ENCODE measurements at places on chromosomes 11 and 22.

- DNase-seq = no peak
Observed at GRCh38 chr11:5229796-5230195, 2.9 kb upstream of the HBB start.

DNA sequence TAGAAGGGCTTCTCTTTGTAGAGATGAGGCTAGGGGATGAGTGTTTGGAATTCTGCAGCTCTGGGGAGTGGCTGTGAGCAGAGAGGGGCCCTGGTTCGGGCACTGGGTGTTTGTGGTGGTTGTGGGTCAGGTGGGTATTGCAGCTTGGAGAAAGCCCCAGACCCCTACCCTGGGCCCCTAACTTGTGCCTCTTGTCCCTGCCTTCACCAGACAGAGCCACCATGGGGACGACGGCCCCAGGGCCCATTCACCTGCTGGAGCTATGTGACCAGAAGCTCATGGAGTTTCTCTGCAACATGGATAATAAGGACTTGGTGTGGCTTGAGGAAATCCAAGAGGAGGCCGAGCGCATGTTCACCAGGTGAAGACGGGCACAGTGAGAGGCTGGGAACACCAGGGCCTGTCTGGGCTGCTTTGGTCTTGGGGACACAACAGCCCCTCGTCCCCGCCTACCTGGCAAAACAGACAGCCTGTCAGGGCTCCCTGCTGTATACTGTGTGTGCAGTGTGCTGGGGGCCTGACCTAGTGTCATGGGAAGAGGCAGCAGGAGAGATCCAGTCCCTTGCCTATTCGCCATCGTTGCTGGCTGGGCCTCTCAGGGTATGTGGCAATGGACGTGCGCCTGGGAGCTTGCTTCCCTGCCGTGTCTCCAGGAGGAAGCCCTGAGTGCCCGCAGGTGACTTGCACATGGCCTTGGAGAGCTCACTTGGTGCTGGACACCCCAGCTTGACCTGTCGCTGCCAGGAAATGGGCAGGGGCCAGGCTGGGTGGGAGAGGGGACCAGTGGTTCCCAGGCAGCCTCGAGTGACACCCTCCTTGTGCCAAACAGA is 4.3 kb downstream of the INCENP start:
- DNase-seq = no peak

DNA sequence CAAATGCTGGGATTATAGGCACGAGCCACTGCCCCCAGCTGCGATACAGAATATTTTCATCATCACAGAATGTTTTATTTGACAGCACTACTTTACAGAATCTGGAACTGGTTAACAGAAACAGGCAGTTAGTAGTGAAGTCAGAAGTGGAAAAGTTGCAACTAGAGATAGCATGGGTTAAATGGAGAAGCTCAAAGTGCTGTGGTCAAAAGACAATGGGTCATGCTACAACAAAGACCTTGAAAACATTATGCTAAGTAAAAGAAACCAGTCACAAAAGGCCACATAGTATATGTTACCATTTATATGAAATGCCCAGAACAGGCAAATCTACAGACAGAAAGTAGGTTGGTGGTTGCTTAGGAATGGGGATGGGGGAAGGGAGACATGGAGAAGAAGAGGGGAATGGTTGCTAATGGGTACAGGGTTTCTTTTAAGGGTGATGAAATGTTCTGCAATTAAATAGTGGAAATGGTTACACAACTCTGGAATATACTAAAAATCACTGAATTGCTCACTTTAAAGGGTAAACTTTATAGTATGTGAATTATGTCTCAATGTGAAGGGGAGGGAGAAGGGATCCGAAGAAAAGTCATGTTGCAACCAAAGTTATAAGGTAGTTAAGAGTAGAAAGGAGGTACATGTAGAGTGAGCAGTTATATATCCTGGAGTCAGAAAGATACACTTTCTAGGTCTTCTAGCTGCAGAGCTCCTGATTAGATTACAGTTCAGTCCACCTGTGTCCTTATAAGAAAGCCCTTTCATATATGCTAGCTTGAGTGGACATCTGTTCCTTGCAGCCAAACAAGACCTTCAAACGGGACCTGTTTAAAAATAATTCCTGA is 46.3 kb upstream of the RAPSN start:
- no peak for DNase-seq

- no peak for DNase-seq
Observed at GRCh38 chr11:100984668-100985067, 144.9 kb downstream of the PGR start.

DNA sequence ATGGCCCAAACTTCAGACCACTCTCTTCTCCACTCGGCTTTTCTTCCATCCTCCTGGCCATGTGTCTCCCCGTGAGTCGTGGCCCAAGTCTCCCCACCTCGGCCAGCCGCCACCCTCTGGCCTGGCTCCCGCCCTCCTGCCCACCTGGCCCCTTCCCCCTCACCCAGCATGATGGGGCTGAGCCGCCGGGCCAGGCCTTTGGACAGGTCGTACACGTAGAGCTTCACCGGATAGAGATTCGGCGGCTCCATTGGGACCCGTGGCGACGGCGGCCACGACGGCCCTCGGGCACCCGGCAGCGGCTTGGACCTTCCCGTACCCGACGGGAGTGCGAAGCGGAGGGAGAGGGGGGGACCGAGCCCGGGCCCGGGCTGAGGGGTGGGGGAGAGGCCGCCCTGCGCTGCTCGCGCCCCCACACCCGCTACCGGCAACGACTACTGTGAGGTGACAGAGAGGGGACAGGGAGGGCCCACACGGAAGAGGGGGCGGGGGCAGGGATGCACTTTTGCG is at the start of gene DESI1:
Gene DESI1, minus strand, starts transcription at position 455 of the 510 bp plus-strand sequence. Its CDS starts 204 bp downstream, at position 251.
- no peak for DNase-seq

GRCh38 chr22:36017651-36018091 is 11.0 kb downstream of the RBFOX2 start:
- no peak for DNase-seq

GRCh38 chr22:39661842-39662685 is 91.5 kb downstream of the CACNA1I start:
- peak; percentile 39 for DNase-seq

DNA sequence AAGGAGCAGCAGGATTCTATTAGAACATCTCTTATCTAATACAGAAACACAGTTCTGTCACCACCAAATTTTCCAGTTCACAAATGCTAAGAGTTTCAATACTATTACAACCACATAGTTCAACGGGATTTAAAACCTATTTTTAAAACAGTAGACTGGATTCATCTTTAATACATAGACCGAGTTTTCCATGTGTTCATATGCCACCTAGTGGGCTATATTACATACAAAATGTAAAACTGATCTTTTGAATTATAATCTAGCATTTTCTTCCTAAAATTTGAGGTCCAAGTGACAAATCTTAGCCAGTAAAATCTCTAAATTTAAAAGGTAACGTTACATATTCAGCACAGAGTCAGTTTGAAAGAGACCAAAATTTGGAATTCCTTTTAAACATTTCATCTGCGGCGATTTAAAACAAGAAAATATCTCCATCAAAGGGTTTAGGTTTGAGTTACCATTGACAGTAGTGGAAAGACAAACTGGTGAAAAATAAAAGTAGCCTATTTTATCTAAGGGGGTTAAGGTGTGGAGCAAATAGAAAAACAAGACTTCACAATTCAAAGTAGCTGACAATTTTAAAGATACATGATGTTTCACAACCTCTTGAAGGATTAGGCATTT is 269.3 kb upstream of the MPPED2 start:
- no peak for DNase-seq

- no peak for DNase-seq
Observed at GRCh38 chr11:93849751-93850593, 446 bp downstream of the VSTM5 start.

DNA sequence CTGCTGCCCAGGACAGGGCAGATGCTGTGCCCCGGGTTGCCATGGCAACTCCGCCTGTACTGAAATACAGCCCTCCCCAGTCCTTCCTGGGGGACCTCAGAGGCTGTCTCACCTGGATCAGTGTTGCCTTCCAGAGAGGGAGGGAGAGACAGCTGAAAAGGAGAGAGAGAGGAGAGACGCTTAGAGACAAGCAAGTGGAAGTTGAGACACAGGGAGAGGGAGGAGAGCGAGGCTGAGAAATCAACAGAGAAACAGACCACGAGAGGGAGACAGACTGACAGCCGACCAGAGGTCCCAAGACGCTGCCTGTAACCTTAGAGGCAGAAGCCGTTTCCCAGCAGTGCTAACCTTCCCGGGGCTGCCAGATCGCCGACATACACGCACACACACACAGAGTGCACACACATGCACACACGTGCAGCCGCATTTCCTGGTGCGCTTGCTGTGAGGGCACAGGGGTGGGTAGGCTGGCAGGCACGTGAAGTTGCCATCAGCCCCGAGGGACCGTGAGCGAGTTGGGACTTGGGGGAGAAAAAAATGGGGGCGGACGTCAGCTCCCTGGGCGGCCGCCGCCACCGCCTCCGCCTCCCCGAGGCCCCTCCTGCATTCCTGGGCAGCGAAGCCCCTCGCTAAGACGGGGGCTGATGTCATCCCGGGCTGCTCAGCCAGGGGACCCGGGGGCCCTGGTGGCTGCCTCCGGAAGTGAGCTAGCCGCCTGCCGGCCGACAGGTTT is 88.6 kb upstream of the CRYBB3 start:
- DNase-seq = peak; percentile 17

- no peak for DNase-seq
Observed at GRCh38 chr11:123211149-123211852, 16.3 kb upstream of the CLMP start.

GRCh38 chr11:120645639-120646038 is 134.1 kb downstream of the GRIK4 start:
- DNase-seq = no peak

DNA sequence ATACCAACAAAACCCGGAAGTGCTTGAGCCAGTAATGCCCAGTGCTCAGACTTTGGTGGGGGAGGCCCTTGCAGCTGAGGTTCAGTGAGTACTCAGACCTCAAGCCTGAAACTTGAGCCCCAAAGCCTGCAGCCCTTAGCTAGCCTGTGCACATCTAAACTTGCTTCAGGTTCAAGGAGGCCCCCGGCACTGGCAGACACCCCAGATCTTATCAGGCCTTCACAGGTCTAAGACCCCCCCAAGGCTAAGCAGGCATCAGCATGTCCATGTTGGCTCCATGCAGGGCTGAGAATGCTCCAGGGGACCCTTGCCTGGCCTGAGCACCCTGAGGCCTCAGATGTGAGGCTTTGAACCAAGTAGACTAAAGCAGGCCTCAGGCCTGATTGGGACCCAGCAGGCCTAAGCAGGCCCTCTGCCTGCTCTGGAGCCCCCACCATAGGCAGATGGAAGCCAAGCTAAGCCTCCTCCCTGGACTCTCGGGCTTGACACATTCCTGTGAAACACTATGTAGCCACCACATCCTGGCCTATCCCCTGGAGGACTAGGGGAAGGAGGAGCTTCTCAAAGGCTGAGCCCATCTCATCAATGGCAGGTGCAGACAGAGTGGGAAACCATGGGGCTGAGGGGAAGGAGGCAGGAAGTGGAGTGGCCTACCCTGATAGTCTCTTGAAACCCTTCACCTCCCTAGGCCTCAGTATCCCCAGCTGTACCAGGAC is 1.2 kb upstream of the CASTOR1 start:
- no peak for DNase-seq

DNA sequence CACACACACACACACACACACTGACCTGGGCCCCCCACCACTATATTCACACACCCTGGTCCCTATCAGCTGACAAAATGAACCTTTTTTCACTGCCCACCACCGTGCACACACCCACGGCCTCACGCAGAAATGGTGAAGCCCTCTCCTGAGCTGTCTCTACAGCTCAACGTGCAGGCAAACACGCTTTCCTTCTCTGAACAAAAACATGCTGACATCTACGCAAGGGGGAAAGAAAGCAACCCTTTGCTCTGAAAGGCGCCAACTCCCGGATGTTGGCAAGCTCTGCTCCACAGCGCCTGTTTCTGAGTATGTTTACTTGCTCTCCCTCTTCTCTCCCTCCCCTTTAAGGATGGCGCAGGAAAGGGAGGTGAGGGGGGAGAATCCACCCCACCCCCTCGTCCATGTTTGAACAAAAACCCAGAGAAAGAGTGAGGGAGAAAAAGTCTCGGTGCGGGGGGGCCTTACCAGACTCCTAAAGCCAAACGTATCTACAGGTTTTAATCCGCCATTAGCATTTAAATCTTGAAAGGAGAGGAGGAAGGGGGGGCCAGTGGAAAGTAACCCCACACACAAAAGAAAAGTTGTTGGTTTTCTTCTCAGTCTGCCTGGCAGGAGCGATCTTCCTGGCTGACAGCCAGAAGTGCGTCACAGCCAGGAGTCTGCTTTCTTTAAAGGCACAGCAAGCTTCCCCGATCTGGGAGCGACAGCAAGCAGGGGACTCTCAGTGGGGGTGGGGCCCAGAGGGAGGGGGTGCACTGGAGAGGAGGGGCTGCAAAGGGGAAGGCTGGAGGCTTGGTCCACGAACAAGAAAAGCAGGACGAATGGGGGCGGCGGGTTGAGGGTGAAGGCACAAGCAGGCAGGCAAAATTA is 39.6 kb downstream of the NUMA1 start:
- DNase-seq = peak; percentile 51
